ENCODE measurements at places on chromosomes 4 and X.

DNA sequence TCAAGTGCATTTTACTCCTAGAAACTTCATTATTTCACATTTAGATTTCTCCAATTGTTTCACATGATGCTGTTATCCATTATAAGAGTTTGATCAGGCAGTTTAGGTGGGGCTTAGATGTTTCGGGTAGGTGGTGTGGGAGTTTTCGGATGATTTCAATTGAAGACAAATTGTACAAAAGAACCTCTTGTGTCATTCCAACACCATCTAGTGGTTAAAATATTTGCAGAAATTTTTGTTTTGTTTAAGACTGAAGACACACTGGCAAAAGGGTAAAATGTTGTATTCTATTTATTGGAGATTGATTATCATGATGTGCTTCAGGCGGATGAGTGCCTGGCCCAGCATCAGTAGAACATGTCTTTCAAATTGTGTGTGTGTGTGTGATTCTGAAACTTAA, 212.7 kb downstream of the SH3BGRL start:
- peak; percentile 0 for DNase-seq

DNA sequence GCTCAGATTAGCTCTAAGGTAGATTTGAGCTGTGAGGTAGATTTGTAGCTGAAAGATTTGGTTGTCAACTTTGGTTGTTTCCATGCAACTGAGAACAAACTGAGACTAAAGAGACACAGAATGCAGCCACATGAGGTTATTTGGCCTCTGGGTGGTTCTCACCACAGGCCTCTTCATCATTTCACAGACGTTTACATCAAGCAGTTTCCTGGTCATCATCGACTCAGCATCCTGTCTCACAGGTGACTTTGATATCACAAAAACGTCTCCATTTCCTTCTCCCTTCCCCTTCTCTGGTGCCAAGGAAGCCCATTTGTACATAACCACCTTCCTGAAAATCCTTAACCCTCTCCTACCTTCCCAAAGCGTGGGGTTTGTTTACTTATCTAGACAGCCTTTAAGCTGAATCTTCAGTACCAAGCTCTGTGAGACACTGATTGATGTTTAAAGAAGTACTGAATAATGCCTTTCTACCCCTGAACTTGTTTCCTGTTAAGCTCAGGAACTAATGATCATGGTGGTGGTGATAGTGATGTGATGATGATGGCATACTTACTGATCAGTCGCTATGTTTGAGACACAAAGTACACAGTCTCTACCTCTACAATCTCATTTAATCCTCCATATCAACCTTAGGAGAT, 81.9 kb downstream of the FAM114A1 start:
- no peak for DNase-seq

GRCh38 chr4:9916346-9916745, 105.0 kb downstream of the SLC2A9 start:
- DNase-seq, result no peak

DNA sequence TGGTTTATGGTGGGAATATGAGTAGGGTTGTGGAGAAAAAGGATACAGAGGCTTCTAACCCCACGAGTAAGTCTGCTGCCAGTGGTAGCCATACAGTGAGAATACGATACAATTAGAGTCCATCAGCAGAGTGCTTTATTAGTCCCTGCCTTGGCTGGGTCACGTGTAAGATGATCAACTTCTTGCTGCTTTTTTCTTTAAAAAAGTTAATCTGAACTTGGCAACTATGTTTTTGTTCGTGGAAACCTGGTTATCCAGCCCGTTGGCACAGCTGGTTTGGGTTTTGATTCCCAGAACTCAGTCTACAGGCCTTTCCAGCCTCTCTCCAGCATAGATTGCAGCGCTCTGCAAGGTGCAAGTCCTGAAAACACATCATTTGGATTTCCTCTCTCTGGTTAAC, 53.1 kb upstream of the LSM6 start:
- no peak for DNase-seq

- no peak for DNase-seq
Measured at GRCh38 chr4:3875466-3875865, 109.3 kb downstream of the ADRA2C start.

Data from fibroblast of skin of back (primary cell).